Calu3 (cell line): ENCODE measurements at places on chromosomes 4 and X. TPM values are rescaled to one million over a fixed set of nuclear protein-coding genes. Genes with fewer than 3 reads are reported as not detected.

The NOCT gene
- total RNA-seq = 11.4 and 17.3 TPM in 2 replicates

The L1CAM gene
- 14.2 and 16.1 TPM in 2 replicates for total RNA-seq

DNA sequence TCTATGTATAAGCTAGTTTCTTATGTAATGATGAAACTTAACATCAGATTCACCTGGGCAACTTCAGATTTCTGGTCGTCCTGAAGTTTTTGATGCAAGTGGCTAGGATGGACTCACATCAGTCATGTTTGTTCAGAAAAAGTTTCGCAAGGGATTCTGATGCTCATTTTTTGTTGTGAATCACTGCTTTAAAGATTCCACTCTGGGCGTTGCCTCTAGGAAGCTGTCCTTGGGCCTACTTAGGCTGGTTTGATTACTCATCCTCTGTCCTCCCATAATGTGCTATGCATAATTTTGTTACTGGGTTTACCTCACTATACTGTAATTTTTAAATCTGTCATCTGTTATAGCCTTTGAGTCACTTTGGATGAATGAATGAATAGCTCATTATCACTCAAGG lies 30.8 kb downstream of the HERC3 start:
- no peak overlapping the region for H3K4me3 ChIP-seq
- no peaks in the 10 kb centered on the region for H3K36me3 ChIP-seq
- H3K27ac ChIP-seq = no peak overlapping the region
- DNase-seq = no peak
- H3K4me1 ChIP-seq = peaks cover 22% of the 10 kb centered on the region
- H3K27me3 ChIP-seq = no peaks in the 10 kb centered on the region

GRCh38 chr4:55768291-55768690 lies 51.3 kb upstream of the EXOC1L start:
- peak; percentile 5 for DNase-seq
- H3K4me3 ChIP-seq = no peak overlapping the region
- no peaks in the 10 kb centered on the region for H3K4me1 ChIP-seq

DNA sequence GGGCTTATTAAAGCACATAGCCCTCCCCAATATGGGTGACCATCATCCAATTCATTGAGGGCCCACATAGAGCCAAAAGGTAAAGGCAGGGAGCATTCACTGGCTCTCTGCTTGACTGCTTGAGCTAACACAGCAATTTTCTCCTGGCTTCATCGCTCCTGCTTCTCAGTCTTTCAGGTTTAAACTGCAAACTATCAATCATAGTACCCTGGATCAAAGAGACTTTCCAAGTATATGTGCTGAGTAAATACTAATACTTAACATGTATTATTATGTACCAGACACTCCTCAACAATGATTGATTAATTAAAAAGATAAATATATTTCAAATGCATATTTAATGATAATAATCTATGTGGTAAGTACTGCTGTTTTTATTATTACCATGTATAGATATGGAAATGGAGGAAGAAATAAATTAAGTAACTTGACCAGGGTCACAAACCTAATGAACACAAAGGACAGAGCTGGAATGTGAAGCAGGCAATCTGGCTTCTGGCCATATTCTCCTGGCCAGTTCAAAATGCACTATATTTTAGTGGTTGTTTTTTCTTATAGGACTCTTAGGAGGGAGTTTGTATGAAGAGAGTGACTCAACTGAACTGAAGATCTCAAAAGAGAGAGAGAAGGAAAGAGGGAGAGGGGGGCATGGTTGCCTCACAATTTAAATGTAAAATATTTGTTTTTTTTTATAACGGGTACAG lies 1197.3 kb downstream of the TECRL start:
- no peak for DNase-seq
- no peaks in the 10 kb centered on the region for H3K4me1 ChIP-seq
- H3K4me3 ChIP-seq = no peak overlapping the region
- H3K27me3 ChIP-seq = no peaks in the 10 kb centered on the region

- peaks cover 40% of the 10 kb centered on the region for H3K4me1 ChIP-seq
- peak overlapping the region; percentile 67 for H3K27ac ChIP-seq
Measured at GRCh38 chr4:110196206-110196870, 2.1 kb downstream of the ELOVL6 start.

DNA sequence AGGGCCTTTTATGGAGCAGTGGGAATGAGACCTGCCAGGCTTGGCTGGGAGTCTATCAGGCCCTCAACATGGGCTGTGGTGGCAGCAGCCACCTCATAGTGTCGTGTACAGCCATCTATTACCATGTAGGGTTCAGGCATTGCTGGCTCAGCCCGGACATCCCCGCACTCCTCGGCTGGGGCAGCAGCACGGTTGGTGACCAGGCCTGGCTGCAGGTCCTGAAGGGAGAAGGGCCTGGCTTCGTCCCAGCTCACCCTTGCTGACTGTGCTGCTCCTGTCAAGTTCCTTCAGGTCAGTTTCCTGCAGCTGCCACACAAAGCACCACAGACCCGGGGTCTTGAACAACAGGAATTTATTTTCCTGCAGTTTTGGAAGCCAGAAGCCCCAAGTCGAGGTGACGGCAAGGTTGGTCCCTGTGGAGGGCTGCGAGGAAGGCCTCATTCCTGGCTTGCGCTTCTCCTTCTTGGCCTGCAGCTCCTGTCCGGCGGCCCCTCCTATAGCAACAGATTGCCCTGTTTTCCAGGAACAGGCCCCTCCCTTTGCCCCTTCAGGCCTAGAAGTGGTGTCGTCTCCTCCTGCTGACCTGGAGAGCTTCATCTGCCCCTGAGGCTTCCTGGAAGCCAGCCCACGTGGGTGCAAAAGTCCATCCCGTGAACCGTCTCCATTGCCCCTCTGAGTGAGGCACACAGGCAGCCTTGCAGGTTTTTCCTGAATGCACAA lies 25.2 kb upstream of the SORCS2 start:
- no peaks in the 10 kb centered on the region for H3K36me3 ChIP-seq
- no peak for DNase-seq
- H3K27ac ChIP-seq = no peak overlapping the region
- no peak overlapping the region for H3K4me3 ChIP-seq
